ENCODE measurements at places on chromosomes 12 and 14.

DNA sequence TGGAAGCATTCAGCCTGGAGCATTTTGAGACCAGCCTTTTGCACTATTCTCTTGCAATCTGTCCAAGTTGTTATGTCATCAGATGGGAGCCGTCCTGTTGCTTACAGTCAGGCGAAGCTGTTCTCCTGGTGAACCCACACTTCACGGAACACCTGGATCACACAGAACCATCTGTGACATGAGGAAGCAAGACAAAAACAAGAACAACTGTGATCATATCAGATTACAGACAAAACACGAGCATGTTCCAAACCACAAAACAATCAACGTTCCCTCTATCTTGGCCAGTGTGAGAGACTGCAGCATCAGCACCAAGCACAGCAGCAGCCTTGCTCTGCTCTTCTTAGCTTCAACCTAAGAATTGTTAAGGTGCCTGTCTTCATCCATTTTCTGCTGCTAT, 180.5 kb upstream of the SFSWAP start:
- DNase-seq, result no peak

DNA sequence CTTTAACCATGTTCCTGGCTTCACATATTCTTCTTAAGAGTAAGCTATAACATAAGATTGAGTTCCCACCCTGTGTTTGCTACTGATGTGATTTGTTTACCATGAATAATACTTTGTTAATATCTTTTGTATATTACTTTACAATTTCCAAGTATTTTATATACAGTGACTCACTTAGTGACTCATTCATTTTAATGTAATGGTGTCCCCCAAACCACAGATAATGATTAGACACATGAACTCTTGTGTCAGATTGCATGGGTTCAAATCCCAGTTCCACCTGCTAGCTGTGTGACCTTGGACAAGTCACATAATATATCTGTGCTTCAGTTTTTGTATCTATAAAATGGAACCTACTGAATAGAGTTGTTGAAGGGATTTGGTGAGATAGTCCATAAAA, 76.1 kb downstream of the MYF5 start:
- no peak for DNase-seq

DNA sequence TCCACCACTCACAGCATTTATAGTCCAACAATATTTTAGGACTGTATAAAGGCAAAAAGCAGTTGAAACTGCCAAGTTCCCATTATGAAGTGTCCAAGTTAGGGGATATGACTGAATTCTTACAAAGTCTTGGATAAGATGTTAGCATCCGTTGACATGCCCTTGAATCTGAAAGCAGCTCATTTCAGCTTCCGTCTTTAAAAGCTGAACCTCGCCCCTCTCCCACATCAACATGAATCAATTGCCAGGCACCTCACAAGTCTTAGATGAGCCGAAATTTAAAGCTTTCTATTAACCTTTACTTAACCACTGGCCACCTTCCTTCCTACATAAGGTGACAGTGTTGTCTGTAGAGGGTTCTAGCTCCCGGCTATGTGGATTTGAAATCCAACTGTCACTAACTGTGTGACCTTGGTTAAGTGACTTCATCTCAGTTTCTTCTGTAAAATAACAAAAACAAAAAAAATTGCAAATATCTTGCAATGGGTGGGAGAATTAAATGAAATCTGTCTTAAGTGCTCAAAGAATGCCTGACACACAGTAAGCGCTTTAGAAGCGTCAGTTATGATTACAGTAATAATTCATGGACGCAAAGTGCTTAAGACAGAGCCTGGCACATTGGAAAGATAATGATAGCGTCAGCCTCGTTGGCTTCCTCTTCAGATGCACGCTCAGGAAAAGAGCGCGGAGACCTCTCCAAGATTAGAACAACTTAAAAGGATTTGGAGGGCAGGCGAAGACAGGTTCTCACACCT, 1.2 kb downstream of the PPP1CC start:
- peak; percentile 78 for DNase-seq

- DNase-seq, result peak; percentile 51
These were observed 15.1 kb upstream of the GALNT6 start for GRCh38 chr12:51406290-51406689.

DNA sequence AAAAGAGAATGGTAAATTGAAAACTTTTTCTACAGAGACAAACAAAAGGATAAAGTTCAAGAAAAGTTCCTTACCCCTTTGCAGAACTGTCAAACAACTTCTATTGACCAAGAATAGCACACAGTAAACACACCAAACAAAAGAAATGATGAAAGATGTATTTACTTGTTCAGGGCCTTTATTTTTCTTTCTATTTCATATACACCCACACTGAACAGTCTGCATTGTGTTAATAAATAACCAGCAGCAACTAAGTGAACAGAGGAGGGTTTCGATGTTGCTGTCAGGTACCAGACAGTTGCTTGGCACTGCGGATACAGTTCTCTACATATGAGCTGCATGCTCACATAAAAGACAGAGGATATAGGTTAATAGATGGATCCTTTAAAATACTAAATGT, 122.1 kb downstream of the SOX5 start:
- DNase-seq, result no peak

DNA sequence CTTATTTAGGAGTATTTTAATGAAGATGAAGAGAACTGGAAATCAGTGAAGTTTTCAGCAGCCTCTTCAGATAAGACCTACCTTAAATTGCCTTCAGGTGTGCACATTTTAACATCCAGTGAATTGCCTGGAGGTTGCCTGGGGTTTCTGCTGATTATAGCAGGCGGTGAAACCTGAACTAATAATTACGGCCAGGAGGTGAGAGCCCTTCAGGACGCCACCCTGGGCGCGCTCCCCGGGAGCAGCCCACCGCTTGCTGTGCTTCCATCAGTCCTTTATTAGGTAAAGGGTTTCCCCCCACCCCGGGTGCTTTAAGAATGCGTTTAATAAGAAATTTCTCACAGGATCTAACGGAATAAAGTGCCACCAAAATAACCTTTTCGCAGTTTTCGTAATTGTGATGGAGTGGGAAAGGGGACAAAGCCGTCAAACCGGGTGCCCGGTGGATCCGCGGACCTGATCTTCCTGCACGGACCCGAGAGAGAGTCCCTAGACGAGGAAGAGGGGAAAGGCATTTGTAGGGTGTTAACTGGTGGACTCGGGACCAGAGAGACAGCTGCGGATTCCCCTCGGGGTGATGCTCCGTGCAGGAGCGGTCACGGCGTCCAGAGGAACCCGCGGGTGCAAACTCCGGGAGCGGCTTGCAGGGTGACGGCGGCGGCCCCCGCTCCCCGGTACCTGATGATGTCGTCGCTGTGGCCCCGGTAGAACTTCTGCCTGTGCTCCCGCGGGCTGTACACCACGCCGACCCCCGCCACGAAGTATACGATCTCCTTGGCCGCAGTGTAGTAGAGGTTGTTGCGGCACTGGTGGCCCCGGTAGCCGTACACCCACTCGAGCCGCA, 902 bp downstream of the EML5 start:
- DNase-seq, result peak; percentile 17

DNA sequence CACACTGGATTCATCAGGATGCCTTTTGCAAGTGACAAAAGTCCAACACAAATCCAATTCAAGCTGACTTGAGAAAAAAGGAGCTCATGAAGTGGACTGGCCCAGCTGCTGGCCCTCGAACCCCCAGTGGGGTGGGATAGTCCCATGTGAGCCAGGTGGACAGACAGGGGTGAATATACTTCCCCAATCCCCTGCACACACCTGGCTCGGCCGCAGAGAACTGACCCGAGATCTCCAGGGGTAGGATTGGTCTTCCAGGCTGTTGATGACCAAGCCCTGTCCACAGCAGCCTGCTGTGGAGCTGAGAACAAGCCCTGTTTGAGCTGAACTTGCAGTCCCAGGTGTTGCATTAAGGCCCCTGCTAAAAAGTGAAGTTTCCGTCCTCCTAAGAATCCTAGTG, 56.2 kb downstream of the TPCN1 start:
- DNase-seq, result no peak

DNA sequence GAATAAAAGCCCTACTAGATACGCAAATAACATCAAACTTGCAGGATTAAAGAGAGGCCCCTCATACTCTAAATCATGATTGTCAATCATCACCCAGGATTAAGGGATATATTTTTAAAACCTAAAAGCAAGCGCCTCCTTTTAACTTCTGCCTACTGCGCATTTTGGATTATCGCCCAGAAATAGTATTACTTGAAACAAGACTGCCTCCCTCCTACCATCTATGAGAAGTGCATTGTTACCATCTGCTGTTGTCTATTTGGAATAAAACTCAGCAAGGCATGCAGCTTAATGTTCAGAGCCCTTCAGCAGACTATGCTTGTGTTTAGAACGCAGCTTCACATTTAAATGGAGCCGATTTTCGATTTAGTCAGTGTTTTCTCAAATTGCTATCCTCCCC, 79.6 kb downstream of the EXOC5 start:
- DNase-seq, result peak; percentile 28

DNA sequence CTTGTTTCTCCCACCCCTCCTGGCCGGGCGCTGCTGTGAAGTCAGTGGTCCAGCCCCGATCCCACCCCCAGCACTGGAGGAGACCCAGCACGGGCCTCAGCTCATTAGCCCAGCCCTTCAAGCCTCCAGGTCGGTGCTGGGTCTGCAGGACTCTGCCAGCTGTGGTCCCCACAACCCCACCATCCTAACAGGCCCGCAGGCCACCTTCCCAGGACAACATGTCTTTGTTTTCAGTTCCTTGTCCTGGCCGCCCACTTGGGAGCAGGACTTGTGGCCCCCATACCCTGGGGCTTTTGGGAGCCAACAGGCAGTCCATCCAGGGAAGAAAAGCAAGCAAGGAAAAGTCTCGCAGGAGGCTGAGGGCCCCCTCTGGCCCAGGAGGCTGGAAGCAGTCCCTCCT, 60.0 kb downstream of the HRK start:
- DNase-seq, result no peak

DNA sequence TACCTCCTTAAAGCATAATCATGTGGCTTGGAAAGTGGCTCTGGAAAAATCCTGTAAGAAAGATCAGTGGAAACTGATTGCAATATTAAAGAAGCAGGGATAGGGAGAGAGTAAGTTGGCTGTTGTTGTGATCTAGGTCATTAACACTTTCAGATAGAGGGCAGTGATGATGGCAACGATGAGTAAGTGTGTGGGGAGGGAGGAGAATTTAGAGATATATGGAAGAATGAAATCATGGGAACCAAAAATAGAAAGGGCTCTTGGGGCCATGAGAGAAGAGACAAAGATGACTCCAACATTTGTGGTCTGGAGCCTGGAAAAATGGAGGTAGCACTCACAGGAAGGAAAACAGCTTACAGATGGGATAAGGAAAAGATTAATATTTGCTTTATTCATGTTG, 23.3 kb downstream of the SNRPF start:
- no peak for DNase-seq

GRCh38 chr14:100673085-100673806, 53.4 kb upstream of the DLK1 start:
- peak; percentile 79 for DNase-seq

DNA sequence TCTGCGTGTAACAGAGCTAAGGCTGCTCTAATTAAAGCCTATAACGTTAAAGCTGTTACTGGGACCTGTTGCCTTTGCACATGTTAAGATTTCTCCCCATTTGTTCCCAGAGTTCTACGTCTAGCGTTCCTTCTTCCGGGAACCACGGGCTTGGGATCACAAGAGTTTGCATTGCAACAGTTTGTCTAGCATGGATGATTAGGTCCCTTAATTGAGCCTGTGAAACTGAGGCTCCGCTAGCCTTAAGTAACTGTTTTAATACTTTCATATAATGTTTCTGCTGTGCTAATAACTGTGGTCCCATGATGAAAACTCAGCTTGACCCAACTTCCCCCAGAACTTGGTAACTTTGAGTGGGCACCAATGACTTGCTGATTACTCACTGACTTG, 16.7 kb upstream of the LYZ start:
- DNase-seq, result no peak

DNA sequence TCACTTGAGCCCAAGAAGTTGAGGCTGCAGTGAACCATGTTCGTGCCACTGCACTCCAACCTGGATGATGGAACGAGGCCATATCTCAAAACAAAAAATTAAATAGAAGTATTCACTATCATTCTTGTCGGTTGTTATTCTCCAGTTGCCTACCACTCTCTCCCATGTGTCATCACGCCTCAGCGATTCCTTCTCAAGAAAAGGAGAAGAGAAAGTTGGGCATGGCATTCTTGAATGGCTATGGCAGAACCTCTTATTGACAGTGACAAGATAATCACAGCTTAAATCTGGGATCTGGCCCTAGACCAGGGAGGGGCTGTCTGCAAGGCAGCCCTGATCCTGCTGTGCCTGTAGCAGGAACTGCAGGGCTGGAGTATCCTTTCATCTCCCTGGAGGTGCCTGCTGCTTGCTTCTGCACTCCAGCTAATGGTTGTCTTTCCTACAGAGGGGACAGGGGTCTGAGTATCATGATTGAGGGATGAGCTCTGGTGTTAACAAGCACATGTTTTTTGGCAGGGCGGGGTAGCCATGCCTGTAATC, 12.8 kb upstream of the MLEC start:
- DNase-seq, result no peak

DNA sequence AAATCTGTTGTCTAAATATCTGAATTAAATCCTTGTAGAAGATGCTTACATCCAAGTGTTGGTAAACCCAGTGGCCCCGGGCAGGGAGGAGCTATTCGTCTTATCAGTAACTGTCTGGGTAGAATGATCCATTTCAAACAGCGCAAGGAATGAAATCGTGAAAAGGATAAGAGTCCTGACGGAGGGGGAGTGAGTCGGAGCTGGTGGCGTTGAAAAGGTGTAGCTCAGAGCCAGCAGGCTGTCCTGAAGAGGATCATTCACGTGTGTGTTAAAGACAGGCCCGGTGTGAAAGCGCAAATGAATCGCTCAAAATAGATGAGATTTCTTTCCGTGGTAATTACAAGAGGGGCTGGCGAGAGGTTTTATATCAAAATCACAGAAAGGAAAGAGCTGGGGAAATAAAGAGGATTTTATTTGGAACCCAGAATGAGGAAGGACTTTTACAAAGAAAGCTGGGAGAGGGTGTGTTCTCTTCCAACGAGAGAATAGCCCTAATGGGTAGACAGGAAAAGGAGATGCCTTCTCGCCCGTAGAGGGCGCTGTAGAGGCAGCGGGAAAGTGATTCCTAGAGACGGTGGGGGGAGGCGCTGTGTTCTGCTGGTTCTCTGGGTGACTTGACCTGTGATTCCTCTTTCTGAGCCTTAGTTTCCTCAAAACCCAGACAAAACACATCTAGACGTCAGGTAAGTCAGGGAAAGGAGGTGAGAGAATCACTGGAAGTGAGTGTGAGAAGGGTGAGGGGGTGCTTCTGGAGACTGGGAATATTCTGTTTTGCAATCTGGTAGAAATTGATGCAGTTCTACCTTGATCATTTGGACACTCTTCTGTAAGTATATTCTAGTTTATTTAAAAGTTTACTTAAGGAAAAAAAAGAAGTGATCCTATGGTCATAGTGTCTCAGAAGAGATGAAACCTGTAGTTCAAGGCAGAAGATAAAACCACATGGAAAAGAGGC, 39.3 kb downstream of the SRRM4 start:
- peak; percentile 62 for DNase-seq

- no peak for DNase-seq
These were observed 32.6 kb downstream of the RESF1 start for GRCh38 chr12:31991815-31992214.

DNA sequence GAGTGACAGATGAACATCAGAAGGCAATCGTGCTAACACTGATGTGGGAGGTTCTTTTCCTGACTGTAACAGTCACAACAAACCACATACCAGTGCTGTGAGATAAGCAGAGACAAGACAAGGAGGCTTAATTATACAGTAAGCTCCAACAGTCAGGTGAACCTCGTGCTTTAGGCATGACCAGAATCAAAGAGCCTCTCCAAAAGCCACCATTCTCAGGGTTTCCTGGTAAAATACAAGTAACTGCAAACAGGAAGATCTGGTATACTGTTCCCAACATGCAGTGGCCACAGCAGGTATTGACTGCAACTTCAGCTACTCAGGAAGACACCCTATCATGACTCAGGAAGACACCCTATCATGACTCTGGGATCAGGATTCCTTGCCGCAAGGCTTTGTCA, 47.3 kb upstream of the GTF2A1 start:
- DNase-seq, result peak; percentile 95

- no peak for DNase-seq
These were observed 110.2 kb downstream of the PLEKHA5 start for GRCh38 chr12:19239616-19240234.

Data from hematopoietic multipotent progenitor cell treated with erythropoietin and hydrocortisone succinate and interleukin-3 and kit ligand, for 6 days (in vitro differentiated cells).